ENCODE measurements at places on chromosomes 13 and 19.

DNA sequence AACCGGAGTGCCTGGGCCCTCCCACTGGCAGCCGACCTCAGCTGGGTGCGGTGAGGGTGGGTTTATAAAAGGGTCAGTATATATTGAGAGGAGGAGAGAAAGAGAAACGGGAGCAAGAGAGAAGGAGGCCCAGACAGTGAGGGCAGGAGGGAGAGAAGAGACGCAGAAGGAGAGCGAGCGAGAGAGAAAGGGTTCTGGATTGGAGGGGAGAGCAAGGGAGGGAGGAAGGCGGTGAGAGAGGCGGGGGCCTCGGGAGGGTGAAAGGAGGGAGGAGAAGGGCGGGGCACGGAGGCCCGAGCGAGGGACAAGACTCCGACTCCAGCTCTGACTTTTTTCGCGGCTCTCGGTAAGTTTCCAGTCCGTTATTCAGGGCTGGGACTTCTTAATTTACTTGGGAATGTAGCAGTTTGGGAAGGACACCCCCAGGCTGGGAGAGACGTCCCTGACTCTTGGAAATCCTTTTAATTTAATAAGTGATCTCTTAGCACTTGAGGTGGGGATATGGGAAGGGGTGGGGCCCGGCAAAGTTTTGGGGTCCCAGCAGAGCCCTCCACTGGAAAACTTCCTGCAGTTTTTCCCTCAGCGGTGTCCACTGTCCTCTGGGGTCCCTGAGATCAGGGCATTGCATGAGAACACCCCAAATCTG lies at the start of gene EMP3:
EMP3 (plus strand) TSS at position 288 of the 646 bp plus-strand sequence. CDS start 1,293 bp downstream, outside the sequence.
- DNase-seq: peak; percentile 91

DNA sequence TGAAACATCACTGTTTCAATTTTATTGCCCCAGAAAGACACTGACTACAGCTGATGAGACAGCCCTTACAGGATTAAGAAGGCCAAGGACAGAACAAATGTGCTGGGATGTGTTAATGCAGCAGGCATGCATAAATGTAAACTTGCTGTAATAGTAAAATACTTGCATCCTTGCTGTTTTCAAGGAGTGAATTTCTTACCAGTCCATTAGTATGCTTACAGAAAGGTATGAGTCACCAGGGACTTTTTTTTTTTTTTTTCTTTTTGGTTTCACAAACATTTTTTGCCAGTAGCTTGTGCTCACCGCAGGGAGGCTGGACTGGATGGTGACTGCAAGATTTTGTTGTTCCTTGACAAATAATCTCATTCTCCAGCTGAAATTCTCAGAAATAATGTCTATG lies 55.1 kb downstream of the GPR180 start:
- peak; percentile 53 for DNase-seq

GRCh38 chr13:40193286-40194223 lies 472.9 kb downstream of the FOXO1 start:
- no peak for DNase-seq

- DNase-seq: no peak
Measured at GRCh38 chr13:20340136-20340758, 108.1 kb upstream of the GJB6 start.

DNA sequence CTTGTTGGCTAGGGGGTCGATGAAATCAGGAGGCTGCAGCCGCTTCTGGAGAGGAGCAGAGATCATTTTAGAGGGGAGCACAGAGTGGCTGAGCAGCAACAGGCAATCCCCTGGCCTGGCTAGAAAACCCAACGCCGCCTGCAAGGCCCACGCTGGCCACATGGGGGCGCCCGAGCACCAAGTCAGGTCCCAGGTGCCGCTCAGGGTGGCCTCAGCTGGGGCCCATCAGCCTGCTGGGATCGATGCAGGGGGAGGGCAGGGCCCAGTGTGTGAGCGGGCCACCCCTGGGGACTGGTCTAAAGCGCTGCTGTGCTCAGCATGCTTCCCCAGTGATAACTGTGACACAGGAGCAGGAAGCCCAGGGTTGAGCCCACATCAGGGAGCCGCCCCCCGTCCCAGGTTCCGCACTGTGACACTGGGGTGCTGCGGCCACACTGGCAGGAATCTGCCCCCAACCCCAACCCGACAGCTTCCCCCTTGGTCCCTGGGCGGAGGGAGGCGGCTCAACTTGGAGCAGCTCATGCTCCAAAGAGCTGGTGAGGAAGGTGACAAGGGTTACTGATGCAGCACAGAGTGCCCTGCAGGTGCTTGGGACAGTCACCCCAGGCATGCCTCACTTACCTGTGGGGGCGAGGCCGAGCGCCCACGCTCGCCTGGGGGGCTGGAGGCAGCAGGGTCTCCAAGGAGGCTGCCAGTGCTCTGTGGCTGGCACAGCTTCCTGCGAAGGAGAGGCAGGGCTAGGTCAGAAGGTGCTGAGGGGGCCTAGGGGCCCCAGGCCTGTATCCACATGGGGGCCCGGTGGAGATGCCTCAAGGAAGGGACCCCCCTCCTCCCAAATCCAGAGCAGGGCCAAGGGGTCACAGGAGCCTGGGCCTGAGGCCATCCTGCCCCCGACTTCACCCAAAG lies 13.3 kb upstream of the ISYNA1 start:
- DNase-seq: peak; percentile 90

DNA sequence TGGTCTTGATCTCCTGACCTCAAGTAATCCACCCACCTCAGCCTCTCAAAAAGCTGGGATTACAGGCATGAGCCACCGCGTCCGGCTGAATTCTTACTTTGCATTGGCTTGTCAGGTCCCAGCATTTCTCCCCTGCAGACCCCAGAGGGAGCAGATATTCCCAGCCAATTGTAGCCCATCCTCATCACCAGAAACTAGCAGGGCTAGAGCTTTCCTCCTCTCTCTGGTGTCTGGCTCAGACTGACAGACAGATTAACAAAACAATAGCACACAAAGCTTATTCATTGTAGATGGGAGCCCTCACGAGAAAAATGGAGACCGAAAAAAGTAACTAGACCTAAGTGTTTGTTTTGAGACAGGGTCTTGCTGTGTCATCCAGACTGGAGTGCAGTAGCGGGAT lies 7.5 kb upstream of the MPV17L2 start:
- DNase-seq: no peak

- DNase-seq: no peak
Measured at GRCh38 chr19:28027116-28027515, 1185.8 kb downstream of the UQCRFS1 start.

All from stimulated activated CD4-positive, alpha-beta T cell treated with anti-CD3 and anti-CD28 coated beads, Interleukin-15, amount 100 ng/mL, for 24 hours (primary cell).